Stimulated activated CD4-positive, alpha-beta T cell treated with anti-CD3 and anti-CD28 coated beads, Interleukin-1b, Interleukin-23, amount 100 ng/mL, for 48 hours (primary cell): ENCODE measurements at places on chromosomes 6 and 20.

DNA sequence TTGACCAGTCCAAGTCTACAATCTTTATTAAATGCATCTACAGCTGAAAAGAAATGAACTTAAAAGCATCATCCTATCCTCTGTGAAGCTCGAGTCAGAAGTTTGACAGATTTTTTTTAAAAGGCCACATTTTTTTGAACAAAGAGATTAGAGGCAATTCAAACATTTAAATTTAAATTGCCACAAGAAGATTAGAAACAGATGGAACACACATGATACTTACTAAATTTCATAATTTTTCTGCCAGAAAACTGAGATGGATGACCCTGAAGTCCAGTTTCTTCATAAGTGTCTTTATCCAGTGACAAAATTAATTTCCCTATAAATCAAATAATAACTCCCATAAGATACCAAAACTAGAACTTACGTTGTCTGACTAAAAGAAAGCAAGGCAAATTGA lies 4.3 kb downstream of the RPP40 start:
- DNase-seq: no peak

DNA sequence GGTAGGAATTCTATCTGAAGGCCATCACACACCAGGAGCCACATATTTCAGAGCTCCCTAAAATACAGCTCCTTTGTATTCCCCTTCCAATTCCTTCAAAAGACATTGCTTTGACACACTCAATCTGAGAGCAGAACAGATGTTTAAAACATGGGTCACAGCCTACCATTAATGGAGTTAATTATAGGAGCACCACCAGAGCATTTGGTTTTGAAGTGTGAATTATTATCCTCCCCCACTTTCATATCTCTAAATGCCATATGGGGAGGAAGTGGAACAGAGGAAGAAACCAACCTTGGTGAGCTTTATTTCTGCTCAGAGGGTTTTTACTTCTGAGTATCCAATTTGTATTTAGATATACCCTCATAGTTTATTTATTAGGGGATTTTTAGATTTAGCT lies 50.7 kb upstream of the TNFRSF21 start:
- DNase-seq: no peak

- DNase-seq: no peak
Observed at GRCh38 chr6:70423189-70424134, 10.2 kb downstream of the FAM135A start.

DNA sequence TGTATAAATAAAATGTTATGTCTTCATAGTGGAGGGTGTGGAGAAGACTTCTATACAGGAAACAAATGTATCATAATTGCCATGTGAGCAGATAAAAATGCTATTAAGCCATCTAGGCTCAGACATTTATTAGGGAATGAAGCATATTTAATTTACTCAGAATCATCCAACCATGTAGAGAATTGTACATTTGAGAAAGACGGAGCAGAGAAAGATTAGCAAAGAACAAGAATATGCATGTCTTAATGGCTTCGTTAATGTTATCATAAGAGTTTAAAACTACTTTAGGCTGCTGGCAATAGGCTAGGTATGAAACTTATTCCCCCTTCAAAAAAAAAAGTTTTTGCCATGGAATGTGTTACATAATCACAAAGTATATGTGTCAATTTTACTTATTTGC lies 6.1 kb downstream of the ANKRD6 start:
- DNase-seq: no peak

- no peak for DNase-seq
Observed at GRCh38 chr6:39945626-39946025, 11.4 kb upstream of the MOCS1 start.

DNA sequence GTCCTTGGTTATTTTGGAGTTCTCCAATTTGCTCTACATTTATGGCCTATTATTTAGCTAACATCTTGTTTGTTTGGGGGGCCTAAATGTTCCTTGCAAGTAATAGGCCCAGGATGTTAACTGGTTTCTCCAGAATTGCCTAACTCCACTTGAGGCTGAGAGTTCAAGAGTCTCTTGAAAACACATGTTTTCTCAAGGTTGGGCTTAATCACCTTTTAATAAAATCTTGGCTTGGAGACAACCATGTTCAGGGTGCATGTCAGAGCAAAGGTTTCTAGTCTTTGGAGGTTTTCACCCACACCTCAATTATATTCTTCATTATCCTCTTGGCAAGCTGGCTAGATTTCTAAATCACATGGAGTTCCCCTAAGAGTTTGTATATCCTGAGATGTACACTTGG lies 54.2 kb downstream of the KLHL31 start:
- DNase-seq: no peak

- no peak for DNase-seq
Observed at GRCh38 chr6:113359155-113360140, 497.7 kb upstream of the MARCKS start.

DNA sequence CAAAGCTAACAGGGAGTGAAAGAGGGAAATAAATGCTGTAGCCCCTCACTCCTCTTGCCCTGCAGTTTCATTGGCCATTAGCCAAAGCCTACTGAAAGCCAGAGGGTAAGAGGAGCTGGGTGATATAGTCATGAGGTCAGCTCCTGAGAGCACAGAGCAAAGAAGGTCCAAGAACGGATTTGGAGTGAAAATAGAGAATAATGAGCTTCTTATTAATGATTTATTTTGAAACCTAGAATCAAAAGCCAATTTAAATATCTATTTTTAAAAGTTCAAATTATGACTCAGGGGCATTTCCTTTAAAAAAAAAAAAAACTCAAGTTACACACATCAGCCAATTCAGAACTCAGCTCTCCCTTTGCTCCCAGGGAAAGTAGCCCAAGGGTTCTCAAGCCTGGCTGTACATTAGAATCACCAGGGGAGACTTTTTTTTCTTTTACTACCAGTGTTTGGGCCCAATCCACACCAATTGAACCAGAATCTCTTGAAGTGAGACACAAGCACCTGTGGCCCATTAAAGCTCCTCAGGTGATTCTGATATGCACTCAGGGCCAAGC lies 79.1 kb downstream of the SNAP25 start:
- DNase-seq: no peak

GRCh38 chr6:152225241-152225934 lies 411.8 kb downstream of the SYNE1 start:
- DNase-seq: no peak

DNA sequence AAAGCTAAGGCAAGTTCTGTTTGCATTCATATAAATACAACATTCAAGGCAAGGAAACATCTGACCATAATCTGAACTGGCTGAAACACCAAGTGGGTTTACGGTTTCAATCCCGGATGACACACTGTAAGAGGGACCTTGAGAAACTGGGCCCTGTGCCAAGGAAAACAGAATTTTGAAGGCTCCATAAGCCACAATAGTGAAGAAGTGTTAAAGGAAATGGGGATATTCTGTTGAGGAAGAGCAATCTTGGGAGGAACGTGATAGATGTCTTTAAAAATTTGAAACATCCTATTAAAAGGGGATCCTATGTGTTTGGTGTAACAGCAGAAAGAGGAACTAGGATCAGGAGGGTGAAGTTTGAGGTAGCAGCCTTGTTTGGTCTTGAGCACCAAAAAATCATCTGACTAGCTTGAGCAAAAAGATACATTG lies 82.4 kb upstream of the TAB2 start:
- DNase-seq: no peak

DNA sequence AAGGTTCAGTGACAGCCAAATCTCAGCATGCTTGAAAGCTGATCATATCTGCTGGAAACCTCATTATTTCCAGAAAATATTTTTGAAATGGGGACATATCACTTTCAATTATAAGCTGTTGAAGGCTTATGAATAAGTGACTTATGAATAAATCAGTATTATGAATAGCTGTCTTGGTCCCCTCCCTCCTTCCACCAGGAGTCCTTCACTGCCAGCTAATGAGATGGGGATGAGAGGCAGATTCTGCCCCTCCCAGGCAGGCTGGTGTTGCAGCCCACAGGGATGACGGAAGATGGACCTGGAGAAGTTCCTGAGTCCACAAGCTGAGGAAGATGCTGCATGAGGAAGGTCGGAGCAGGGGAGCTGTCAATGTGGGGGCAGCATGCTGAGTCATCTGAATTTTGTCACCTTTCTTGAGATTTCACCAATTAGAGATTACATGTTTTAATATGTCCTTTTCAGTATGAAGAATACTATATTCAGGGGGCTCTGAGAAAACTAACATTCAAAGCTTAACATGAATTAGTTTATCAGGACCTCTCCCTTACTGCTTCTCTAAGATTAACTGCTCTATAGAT lies 112.2 kb downstream of the DTNBP1 start:
- DNase-seq: no peak

GRCh38 chr6:168013250-168013915 lies 15.9 kb downstream of the KIF25 start:
- no peak for DNase-seq

GRCh38 chr6:29354980-29355379 lies 13.7 kb downstream of the OR5V1 start:
- DNase-seq: no peak

GRCh38 chr6:33914645-33915044 lies 110.8 kb upstream of the MLN start:
- DNase-seq: peak; percentile 20

DNA sequence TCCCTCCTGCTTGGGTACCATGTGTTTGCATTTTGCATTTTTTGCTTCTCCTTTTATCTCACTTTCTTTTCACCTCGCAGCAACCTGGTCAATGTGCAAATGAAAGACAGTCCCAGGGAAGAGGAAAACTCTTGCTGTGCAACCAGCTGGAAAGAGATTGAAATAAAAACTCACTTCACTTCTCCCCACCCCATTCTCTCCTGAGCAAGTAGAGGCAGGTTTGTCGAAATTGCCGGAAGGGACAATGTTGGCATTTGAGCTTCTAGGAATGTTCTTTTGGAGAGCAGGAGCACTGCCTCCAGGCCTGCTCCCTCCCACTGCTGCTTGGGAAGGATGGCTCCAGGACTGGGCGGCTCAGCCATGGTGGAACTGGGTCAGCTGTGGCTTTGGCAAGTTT lies 30.6 kb downstream of the KCNG1 start:
- no peak for DNase-seq

DNA sequence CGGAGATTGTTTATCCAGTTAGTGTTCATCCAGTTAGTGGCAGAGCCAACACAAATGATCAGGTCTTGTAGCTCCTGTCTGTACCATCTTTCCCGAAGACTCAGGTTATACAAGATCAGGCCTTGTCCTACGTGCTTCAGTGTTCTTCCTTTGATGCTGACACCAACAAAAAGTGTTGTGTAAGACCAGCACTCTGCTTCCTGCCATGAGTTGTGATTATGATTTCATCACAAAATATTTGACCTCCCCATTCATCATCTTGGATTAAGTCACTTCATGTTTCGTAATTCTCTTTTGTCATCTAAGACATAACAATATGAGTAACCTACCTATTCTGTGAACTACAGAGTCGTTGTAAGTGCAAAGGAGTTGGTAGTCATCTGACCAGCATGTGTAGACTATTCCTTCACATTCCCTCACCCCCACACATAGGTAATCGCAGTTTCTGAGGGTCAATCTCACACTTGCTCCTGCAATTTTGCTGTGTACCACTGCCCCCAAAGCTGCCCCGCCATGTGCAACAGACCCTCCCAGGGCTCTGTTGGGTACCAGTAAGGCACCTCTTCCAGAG lies 135.6 kb upstream of the SLC22A23 start:
- DNase-seq: no peak

- DNase-seq: no peak
Observed at GRCh38 chr6:9896806-9897205, 518.1 kb downstream of the TFAP2A start.

- DNase-seq: no peak
Observed at GRCh38 chr6:114055763-114056162, 84.8 kb upstream of the HDAC2 start.

- DNase-seq: no peak
Observed at GRCh38 chr6:130681028-130681427, 146.2 kb upstream of the SMLR1 start.

- DNase-seq: no peak
Observed at GRCh38 chr6:45038226-45038625, 289.9 kb upstream of the RUNX2 start.

DNA sequence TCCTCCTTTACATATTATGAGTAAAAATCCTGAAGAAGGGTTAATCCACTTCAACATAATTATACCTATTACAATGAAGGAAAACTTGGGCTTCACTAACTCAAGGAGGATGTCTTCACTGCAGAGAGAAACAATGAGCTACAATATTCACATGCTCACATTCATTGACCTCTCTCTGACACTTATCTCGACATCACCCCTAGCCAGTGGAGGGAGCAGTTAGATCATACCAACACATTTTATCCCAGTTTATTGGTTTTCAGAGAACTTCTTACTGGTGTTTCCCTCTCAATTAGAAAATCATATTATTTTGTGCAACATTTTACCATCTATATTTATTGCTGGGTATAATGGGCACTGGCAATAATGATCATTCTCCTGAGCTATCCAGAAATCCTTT lies 646.5 kb downstream of the TENT5A start:
- DNase-seq: no peak

DNA sequence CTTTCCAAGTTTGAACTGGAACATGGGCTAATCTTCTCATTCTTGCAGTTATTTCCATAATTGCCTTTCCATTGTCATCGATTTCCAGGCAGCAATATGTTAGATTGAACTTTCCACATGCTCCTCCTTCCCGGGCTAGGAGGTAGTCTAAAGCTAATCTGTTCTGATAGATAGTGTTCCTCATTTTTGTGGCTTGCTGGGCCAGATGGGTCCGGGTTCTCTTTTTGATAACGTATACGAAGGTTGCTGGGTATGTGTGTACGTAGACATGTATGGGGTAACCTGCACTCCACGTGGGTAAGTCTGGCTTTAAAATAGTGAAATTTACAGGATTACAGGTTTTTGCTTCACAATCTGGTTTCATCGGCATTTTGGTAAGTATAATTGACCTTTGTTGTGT lies 14.0 kb upstream of the GMPR start:
- no peak for DNase-seq

- DNase-seq: no peak
Observed at GRCh38 chr20:63586797-63587196, 12.8 kb upstream of the HELZ2 start.

DNA sequence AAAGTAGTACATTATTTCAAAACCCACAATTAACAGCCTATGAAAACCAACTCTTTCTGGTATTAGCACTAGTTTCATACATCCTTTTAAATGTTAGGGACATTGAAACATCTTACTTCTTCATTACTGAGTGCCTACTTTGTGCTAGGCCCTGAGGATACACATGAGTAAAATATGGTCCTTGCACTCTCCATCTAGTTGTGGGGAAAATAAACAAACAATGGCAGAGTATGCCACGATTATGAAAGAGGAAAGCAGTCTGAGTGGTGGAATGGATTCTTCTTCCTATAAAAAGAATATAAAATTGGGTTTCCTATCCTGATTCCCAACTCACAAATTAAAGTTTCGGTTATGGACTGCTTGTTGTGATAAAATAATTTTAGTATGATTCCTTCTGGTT lies 84.9 kb downstream of the ATXN1 start:
- no peak for DNase-seq

GRCh38 chr6:36224918-36225461 lies 28.4 kb downstream of the BRPF3 start:
- no peak for DNase-seq

DNA sequence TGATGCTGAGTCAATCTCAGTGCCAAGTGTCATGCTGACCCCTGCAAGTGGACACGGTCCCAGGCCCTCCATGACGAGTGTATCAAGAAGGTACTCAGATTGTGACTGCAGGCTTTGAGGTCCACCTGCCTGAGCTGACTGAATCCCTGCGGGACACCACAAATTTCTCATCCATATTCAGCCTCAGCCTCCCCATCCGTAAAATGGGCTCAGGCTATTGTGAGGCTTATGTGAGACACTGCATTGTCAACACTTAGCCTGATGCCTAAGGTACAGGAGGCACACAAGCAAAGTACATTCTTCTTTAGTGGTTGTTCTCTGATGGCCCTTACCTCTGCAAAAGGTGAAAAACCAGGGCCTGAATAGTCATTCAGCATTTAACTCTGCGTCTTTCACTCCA lies 70.4 kb upstream of the NFATC2 start:
- DNase-seq: no peak
